ENCODE measurements at places on chromosomes 4 and X. TPM values are rescaled to one million over a fixed set of nuclear protein-coding genes. Genes with fewer than 3 reads are reported as not detected.

DNA sequence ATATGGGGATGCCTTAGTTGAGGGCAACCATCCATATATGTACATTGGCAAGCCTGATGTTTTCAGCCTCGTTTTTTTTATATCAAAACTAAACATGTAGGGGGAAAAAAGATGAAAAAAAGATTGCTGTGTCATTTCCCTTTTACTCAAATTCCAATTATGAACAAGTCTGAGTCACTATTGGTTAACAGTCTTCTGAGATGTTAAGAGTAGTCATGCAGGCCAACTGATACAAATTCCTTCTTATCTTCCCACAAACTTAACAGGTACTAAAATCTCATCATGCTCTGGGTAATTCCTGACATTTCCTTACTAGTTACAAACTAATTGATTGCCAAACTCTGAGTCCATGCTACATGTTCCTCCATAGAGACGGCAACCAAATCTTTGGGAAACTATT, 222.1 kb downstream of the FRMPD4 start:
- peak; percentile 68 for DNase-seq

GRCh38 chr4:82380344-82380743, 6.6 kb upstream of the HNRNPD start:
- DNase-seq = peak; percentile 80

- DNase-seq = peak; percentile 67
Observed at GRCh38 chr4:138090150-138090917, 151.8 kb downstream of the SLC7A11 start.

- DNase-seq = no peak
Observed at GRCh38 chrX:119669424-119670037, 23.4 kb downstream of the SEPTIN6 start.

GRCh38 chr4:26334366-26334765, 13.6 kb downstream of the RBPJ start:
- no peak for DNase-seq

GRCh38 chr4:113811359-113811758, 49.8 kb upstream of the CAMK2D start:
- DNase-seq = no peak

CFI gene
- 1.1 TPM for total RNA-seq

MSMO1 gene
- total RNA-seq = 95.4 TPM

TEX13B gene
- not detected for total RNA-seq

JAKMIP1 gene
- not detected for total RNA-seq

TEX13C gene
- total RNA-seq = not detected

Data from RPMI7951 (cell line).